EL (cell line): ENCODE measurements at places on chromosomes 12 and 14.

- peak; percentile 89 for DNase-seq
Measured at GRCh38 chr12:105334001-105334400, 3.5 kb downstream of the C12orf75 start.

- DNase-seq: no peak
Measured at GRCh38 chr12:96378319-96378718, 21.9 kb downstream of the CDK17 start.

GRCh38 chr12:125210104-125210755, 145.0 kb downstream of the AACS start:
- no peak for DNase-seq

GRCh38 chr14:60566101-60566500, 57.2 kb downstream of the SIX6 start:
- peak; percentile 5 for DNase-seq

DNA sequence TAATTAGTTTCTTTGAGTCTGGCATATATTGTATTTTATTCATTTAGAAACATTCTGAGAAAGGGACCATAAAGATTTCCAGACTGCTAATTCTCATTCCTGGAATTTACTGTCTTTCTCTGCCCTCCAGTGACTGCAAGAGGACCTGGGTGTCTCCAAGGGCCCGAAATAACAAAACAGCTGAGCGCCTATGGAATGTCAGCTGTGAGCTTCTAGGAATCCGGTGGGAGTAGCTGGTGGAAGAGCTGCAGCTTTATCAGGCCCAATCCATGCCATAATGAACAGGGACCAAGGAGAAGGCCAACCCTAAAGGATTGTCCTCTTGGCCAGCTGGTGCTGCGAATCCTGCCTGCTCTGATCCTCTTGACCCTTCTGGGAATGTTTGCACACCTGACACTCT, 31.9 kb downstream of the RDH12 start:
- no peak for DNase-seq

GRCh38 chr12:6020930-6021329, 75.9 kb upstream of the ANO2 start:
- DNase-seq: no peak

GRCh38 chr14:61203081-61203753, 77.9 kb downstream of the TMEM30B start:
- DNase-seq: no peak

GRCh38 chr12:108690542-108691174, 40.7 kb downstream of the CORO1C start:
- DNase-seq: no peak
